ENCODE measurements at places on chromosomes 7 and 10.

GRCh38 chr10:94487575-94487974 is 58.0 kb upstream of the HELLS start:
- no peak for DNase-seq

DNA sequence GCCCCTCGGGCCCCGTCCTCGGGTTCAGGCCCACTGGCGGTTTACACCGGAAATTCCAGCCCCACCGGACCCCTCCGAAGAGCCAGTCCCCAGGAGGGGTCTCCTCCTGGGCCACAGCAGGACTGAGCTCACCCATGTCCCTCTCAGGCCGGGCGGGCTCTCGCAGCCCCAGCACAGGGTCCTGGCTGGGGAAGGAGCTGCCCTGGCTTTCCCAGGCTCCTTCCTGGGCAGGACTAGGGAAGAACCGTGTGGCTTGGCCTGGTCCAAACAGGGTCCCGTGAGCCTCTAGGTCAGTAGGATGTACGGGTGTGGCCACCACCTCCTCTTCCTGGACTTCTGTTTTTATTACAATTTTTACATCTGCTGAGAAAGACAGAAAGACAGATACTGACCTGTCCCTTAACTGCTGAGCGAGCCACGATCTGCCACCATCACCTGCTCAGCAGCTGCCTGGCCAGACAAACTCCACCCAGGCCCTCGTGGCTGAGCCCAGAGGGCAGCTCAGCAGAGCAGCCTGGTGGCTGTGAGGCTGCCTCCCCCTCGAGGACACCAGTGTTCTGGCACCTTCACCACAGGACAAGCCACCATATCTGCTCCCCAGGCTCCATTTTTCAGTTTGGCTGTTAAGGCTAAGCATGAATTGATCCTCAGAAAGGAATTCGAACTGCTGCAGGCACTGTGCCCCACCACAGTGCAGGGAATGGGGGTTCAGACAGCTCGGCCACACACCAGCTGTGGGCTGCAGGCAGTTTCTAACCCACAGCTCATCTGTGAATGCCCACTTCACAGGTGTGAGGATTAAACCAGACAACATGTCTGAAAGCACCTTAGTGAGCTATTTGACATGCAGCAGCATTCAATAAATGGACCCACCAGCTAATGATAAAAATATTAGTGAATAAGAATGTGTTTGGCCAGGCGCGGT is 14.5 kb upstream of the ZNF777 start:
- no peak for DNase-seq

DNA sequence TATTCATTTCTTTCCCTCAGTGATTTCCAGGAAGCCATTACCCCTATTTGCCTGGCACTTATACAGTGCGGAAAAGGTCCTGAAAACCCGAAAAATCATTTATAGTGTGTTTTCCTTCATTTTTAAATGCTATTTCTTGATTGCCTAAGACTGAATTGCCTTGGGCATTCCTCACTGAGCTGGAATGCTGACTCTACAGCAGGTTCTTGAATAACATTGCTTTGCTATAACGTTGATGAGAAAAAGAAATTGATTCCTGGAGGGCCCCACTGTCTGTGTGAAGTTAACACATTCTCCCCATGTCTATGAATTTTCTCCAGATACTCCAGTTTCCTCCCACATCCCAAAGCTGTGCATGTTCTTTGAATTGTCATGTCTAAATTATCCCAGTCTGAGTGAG is 308.5 kb downstream of the EXOC4 start:
- no peak for DNase-seq

GRCh38 chr7:36103837-36104561 is 49.1 kb upstream of the EEPD1 start:
- DNase-seq = no peak

DNA sequence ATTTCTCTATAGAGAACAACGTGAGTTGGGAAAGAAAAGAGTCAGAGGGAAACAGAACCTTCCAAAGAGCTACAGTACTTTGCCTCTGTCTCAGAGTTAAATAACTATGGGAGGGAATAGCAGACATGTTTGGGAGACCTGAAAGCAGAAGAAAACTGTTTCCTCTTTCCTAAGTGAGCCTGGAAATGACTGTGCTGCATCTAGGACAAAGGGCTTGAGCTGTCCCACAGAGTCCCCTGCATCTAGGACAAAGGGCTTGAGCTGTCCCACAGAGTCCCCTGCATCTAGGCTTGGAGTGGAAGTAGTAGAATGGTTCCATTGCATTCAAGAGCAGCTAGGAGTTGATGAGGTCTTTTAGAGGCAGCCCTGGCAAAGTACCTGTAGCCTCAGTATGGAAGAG is 149.7 kb downstream of the DKK1 start:
- no peak for DNase-seq

GRCh38 chr7:158311791-158312190 is 275.8 kb downstream of the PTPRN2 start:
- no peak for DNase-seq

- DNase-seq = no peak
These were observed 39.9 kb downstream of the AKR1D1 start for GRCh38 chr7:138116141-138116540.

GRCh38 chr7:1149351-1149794 is 10.6 kb downstream of the ZFAND2A start:
- no peak for DNase-seq

- DNase-seq = no peak
These were observed 93.8 kb downstream of the CUX1 start for GRCh38 chr7:101910991-101911799.

DNA sequence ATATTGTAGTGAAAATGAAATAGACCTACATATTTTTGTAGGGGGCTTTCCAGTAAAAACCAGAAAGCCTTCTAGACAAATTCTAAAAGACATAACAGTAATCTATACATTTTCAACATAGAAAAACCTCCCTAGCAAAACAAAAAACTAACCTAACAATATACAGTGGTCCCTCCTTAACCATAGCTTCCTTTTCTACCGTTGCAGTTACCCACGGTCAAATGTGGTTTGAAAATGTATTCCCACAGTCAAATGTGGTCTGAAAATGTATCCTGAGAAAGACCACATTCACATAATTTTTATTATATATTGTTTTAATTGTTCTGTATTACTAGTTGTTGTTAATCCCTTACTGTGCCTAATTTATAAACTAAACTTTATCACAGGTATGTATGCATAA is 6.4 kb downstream of the PSAP start:
- DNase-seq = no peak

GRCh38 chr7:96691702-96692101 is 17.9 kb downstream of the SEM1 start:
- DNase-seq = no peak

- no peak for DNase-seq
These were observed 368.2 kb upstream of the NPVF start for GRCh38 chr7:25596443-25596842.

- DNase-seq = no peak
These were observed 33.0 kb downstream of the PLEKHA1 start for GRCh38 chr10:122407375-122408125.

- DNase-seq = no peak
These were observed 50.3 kb downstream of the TPK1 start for GRCh38 chr7:144785521-144785920.

Data from NCI-H2081 (cell line).